ENCODE measurements at places on chromosomes 2 and 18. TPM values are rescaled to one million over a fixed set of nuclear protein-coding genes. Genes with fewer than 3 reads are reported as not detected.

GRCh38 chr2:96848264-96848663 lies 4.4 kb upstream of the ANKRD23 start:
- no peak for DNase-seq

DNA sequence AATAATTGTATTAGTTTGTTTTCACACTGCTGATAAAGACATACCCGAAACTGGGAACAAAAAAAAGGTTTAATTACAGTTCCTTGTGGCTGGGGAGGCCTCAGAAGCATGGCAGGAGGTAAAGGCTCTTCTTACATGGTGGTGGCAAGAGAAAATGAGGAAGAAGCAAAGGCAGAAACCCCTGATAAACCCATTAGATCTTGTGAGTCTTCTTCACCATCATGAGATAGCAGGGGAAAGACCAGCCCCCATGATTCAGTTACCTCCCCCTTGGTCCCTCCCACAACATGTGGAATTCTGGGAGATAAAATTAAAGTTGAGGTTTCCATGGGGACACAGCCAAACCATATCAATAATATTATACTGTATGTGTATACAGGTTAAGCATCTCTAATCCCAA lies 73.3 kb upstream of the CABLES1 start:
- no peak for DNase-seq

DNA sequence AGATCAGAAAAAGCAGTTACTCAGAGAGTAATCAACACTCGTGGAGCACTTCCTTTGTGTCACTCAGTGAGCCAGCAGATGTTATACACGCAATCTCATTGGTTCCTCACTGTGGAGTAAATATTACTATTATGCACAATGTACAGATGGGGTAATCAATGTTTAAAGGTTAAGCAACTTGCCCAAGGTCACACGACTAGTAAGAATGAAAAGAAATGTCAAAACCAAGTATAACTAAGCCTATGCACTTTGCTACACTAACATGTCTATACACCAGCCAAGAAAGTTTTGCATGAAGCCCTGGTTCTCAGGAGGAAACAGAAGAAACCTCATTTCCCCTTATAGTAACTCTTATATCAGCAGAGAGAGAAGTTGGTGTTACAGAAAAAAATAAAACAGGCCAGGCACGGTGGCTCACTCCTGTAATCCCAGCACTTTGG lies 5.4 kb downstream of the METTL21A start:
- DNase-seq = no peak

GRCh38 chr2:76314271-76315020 lies 603.7 kb upstream of the GCFC2 start:
- no peak for DNase-seq

KCNJ3 gene
- total RNA-seq = not detected

DNA sequence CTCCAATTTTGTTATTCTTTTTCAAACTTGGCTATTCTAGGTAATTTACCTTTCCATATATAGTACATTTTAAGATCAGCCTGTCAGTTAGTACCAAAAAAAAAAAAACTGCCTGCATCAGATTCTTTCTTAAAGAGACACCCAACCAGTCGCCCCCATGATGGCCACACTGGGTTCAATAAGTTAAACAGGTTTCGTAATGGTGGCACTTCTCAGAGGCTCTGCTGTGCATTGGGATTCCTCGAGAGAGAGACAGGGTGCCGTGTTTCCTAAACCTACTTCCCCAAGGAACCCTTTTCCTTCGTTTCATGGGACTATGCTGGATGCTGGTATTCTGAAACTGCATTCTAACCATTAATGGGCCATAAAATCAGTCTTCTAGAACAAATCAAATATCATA lies 37.4 kb downstream of the MYO7B start:
- no peak for DNase-seq

- DNase-seq = no peak
Observed at GRCh38 chr2:100529900-100530299, 32.9 kb upstream of the PDCL3 start.

DNA sequence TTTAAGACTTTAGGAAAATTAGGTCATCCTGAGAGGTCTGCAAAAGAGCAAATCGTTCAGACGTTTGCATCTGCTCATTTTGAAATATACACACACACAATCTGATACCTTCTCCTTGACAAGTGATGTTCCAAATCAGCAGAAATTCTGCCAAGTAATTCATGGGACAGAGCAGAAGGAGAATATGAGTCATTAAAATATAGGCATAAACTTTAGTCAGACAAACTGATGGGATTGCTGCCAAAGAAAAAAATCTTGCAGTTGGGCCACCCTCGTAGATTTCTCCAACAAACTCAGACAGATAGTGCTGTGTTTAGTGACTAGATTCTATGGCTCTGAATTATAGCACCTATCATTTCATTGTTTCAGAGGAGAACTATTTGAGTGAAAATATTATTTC lies 336.3 kb downstream of the NYAP2 start:
- no peak for DNase-seq

DNA sequence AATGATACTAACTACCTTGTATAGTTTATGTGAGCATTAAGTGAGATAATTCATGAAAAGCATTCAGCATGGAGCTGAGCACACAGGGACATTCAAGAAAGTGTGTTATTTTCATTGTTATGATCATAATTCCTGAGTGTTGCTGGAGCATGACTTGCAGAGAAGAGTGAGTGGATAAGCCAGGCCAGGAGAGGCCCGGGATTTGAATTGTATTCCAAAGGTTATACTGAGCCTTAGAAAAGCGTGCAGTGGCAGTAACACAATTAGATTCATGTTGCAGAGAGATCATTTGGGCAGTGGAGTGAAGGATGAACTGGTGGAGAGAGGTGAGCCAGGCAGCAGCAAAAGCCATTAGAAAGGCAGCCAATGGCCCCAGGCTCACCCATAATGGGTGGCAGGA lies 142.9 kb upstream of the SH3BP4 start:
- no peak for DNase-seq

DNA sequence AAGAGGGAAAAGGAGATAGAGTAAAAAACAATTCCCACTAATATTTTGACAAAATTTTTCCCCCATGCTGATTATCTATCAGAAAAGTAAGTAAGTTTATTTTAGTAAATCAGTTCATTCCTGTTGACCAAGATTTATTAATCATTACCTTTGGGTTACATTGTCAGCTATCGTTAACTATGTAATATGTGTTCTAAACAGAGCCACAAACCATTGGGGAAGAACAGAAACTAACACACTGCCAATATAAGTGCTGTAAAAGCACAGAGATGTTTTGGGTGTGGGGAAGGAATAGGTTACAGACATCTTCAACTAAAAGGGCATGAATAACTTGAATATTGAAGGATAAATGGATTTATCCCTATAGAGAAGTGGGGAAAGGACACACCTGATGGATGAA lies 42.5 kb upstream of the ACADL start:
- no peak for DNase-seq

DNA sequence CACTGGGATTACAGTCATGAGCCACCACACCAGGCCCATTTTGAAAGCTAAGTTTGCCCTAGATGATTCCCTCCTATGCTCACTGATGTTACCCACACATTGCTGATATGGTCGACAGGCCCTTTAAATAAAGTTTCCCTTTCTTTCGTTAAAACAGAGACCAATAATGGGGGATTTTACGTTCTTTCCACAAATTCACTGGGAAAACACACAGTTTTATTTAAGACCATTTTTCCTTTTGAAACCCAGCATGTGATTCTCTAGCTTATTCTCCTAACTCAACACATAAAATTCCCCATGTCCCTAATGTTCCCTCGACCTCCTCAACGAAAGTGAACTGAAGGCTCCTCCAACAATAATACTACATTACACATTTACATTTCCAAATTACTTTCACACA lies 223.2 kb downstream of the ANAPC1 start:
- no peak for DNase-seq

Data from G401 (cell line).